NCI-H2171 treated with DMSO at 0.1 percent for 48 hours (cell line): ENCODE measurements at places on chromosomes 4 and X.
A peak's percentile ranks its signal among the peaks of the same experiment; 100 is the strongest.

DNA sequence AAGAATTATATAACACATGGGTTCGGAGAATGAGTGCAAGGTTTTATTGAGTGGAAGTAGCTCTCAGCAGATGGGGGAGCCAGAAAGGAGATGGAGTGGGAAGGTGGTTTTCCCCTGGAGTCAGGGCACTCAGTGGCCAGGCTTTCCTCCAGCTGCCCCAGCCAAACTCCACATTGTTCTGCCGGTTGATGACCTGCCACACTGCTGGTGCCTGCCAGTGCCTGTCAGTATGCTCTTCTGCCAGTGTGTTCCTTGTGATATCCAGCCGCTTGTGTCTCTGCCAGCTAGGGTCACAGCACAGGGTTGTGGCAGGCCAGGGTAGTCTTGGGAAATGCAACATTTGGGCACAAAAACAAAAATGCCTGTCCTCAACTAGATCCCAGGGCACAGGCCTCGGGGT lies 604.8 kb upstream of the TECRL start:
- DNase-seq, result no peak

DNA sequence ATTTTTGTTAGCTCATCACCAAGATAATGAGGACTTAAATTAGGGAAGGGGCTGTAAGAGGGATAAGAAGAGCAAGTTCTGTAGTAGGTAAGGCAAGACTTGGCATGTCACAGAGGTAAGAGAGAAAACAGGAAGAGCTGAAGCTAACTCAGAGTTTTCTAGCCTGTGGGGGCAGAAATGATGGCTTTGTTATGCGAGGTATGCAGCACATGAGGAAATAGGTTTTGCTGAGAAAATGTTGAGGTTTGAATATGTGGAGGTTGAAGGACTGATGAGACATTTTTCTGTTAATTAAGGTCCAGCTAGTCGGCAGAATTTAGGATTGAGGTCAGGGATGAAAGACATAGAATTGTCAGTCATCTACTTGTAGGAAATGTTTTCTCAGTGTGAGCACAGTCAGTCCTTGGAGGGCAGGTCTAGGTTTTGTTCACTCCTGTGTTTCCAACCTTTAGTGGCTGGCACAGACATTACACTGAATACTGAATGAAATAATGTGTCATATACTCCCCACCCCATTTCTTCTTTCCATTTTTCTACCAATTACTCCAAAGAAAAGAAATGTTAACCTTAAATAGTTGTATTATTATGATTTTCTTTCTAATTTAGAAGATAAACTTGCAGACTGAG lies 154.0 kb upstream of the AADAT start:
- DNase-seq, result no peak

DNA sequence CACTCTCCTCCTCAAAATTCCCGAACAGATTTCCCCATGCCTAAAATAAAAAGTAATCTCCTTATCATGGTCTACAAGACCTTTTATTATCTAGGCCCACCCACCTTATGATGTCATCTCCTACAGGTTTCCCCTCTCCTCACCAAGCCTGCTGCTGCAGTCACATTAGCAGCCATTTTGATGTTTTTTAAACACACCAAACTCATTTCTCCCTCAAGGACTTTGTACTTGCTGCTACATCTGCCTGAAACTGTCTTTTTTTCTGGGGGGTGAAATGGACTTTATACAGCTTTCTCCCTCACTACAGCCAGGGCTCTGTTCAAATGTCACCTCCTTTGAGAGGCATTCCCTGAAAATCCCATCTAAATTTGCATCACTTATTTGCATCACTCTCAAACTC lies 90.2 kb upstream of the TAB3 start:
- no peak for DNase-seq

GRCh38 chrX:123217077-123217476 lies 33.0 kb downstream of the GRIA3 start:
- no peak for DNase-seq

DNA sequence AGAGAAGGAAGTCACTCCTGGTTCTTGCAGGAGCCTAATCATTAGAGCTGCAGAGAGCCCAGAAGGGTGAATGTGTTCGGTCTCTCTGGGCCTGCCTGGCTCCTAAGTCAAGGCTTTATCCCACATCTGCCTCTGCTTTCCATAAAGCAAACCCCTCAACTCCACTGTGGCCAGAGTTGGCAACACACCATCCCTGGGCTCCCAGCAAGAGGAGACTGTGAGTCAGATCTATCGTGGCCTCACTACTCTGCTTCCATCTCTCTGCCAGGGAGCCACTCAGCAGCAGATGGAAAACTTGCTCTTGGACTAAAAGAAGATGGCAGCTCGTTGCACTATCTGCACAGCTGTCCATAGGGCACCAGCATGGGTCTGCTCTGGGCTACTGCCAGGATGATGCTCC lies 348.2 kb downstream of the FBXW7 start:
- DNase-seq, result no peak

- no peak for DNase-seq
Observed at GRCh38 chrX:40877887-40878286, 142.5 kb upstream of the MED14 start.

DNA sequence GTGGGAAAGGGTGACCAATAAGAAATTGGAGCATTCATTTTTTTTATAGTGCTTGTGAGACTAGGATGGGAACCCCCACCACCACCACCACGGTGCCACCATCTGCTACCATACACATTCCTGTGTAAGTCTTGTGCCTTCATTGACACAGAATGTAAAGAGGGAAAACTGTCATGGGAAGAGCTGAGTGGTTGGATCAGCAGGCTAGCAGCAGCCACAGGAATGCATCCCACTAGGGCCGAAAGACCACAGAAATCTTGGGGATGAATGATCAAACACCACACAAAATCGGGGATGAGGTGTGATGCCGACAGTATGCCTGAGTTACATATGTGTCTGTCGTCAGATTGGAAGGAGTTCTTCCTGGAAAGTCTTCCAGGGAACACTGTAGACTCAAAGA lies 69.2 kb downstream of the SRPX start:
- DNase-seq, result no peak

DNA sequence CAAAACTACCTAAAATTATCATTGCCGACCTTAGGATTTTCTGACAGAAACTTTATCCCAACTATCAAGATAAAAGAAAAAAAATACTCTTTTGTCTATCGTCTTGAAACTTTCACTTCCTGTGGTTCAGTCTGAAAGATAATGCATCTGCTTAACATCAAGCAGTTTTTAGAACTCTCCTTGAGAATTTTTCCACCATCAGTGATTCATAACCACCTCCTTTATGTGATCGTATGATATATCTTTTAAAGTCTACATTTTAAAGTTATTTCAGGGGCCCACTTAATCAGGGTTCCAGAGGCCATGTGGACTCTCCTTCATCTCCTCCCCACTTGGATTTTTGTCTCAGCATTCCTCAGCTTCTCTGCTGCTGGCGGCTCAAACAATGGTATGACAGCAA lies 272.8 kb upstream of the TENM3 start:
- no peak for DNase-seq

- no peak for DNase-seq
Observed at GRCh38 chrX:134239016-134239415, 2.0 kb downstream of the CCDC160 start.

DNA sequence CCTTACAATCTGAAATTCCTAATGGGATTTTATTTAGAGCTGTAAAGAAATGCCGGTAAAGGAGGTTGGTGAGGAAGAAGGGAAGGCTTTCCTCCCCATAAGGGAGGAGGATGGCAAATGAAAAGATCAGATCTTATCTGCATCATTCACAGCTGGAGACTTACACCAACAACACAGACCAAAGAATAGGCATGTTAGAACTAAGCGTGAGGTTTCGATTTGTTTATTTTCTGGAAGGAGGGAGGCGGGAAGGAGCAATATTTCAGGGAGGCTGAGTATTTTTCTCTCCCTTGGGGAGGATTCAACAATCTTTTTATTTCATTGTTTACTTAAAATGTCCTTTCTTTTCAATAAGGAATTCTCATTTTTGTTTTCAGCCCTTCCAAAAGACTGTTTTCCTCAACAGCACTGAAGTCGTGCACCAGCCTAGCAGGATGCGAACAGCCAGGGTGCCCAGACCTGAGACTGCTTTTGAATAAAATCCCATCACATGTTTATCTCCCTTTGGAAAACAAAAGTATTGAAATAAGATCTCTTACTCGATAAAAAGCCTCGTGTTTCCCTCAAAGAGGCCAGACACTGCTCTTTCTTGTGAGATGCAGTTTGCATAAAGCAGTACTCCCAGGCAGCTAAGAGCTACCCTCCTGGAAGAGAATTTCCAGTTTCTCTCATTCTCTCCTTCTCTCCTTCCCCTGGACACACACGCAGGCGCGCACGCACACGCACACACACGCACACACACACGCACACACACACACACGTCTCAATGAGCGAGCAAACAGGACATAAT lies 236.1 kb downstream of the MGST2 start:
- peak; percentile 73 for DNase-seq

- peak; percentile 65 for DNase-seq
Observed at GRCh38 chr4:2286904-2287593, 25.1 kb upstream of the MXD4 start.

DNA sequence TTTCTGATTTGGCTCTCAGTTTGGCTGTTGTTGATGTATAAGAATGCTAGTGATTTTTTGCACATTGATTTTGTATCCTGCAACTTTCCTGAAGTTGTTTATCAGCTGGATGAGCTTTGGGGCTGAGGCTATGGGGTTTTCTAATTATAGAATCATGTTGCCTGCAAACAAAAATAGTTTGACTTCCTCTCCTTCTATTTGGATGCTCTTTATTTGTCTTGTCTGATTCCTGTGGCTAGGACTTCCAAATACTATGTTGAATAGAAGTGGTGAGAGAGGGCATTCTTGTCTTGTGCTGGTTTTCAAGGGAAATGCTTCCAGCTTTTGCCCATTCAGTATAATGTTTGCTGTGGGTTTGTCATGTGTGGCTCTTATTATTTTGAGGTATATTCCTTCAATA lies 734.7 kb upstream of the FAM241A start:
- DNase-seq, result no peak

DNA sequence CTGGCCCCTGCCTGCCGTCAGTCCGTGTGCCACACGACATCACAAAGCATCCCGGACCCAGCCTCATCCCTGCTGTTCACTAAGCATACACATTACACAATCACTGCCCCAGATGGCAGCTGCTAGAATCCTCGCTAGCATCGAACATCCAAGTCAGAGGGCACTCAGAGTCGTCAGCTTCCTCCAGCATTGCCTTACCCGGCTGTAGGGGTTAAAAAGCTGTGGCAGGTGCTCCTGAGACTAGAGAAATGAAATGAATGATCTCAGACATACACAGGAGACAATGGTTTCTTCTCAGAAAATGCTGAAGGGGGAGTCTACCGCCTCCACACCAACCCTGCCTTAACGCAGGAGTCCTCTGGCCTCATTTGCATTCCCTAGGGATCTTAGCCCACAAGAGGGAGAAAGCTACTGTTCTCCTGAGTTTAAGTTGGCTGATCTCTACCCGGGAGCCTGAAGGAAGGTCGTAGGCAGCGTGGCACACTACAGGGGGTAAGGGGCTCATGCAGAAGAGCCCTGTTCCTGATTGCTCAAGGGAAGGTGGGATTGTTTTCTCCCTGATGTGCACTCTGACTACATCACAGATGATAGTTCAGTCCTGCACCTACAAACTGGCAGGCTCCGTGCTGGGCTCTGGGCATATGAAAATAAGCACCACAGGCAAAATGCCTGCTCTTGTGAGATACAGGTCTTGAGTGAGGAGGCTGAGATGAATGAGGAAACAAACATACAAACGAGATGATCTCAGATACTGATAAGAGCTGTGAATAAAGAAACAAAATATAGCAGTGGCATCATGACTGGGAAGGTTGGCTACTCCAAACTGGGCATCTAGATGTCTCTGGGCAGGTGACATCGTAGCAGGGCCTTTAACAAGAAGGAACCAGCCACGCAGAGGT lies 2.6 kb upstream of the KIAA0232 start:
- DNase-seq, result peak; percentile 85

DNA sequence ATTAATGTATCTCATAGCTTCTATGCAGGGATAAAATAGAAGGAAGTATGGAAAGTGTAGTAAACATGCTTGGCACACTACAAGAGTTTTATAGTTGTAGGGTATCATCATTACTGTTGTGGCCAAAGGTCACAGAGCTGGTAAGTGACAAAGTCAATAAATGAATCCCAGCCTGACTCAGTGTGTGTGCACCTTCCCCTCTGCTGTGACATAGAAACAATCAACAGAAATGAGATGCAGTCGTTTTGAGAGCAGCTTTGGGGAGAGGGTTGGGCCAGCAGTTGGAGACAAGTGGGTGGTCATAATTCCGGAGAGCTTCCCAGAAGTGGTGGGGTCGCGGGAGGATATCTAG lies 82.4 kb upstream of the RBPJ start:
- no peak for DNase-seq
